ENCODE measurements at places on chromosomes 4 and X. TPM values are rescaled to one million over a fixed set of nuclear protein-coding genes. Genes with fewer than 3 reads are reported as not detected.

The TMEM175 gene
- total RNA-seq: 28.8 TPM

The TLR7 gene
- not detected for total RNA-seq

The HDAC6 gene
- 90.3 TPM for total RNA-seq

The ATG4A gene
- 12.5 TPM for total RNA-seq

The KCNIP4 gene
- not detected for total RNA-seq

The UCP1 gene
- total RNA-seq: not detected

The SLC25A14 gene
- 9.4 TPM for total RNA-seq

The NALF2 gene
- total RNA-seq: 0.20 TPM

GRCh38 chr4:81031796-81032551 lies 1.5 kb downstream of the BMP3 start:
- DNase-seq: no peak

GRCh38 chr4:151315212-151315886 lies 10.1 kb downstream of the SH3D19 start:
- no peak for DNase-seq

GRCh38 chr4:174318829-174319764 lies 35.4 kb downstream of the CEP44 start:
- DNase-seq: no peak

DNA sequence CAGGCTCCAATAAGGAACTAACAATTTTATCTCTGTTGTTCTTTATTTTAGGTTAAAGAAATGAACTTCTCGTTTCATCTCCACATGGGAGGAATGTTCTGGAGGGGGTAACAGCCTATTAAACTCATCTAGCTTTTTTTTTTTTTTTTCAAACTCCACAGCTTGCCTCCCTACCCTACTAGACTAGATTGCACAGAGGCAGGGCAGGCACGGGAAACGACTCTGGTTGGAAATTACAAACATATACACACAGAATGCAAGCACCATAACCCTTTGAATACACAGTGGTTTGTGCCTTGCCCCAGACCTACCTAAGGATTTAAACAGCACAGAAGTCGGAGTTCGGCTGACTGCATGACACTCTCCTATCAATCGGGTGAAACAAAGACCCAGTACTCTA lies 2.7 kb downstream of the MECP2 start:
- no peak for DNase-seq

DNA sequence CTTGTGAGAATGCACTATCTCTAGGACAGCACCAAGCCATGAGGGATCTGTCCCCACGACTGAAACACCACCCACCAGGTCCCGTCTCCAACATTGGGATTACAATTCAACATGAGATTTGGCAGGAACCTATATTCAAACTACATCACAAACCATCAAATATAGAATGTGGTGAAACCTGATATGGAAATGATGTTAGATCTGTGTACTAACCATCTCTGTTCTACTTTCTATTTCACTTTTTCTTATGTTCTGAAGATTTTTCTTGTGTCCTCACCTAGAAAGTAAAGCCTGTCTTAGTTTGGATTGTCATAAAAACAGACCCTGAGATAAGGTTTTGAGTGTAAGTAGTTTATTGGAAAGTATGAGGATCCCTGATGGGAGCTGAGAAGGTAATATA lies 37.8 kb upstream of the TACR3 start:
- no peak for DNase-seq

- DNase-seq: no peak
Observed at GRCh38 chr4:25013756-25014661, 16.7 kb downstream of the LGI2 start.

GRCh38 chr4:116724249-116724648 lies 361.1 kb downstream of the TRAM1L1 start:
- DNase-seq: no peak

GRCh38 chr4:6272863-6273660 lies 3.4 kb downstream of the WFS1 start:
- no peak for DNase-seq

GRCh38 chr4:54440394-54441136 lies 211.5 kb downstream of the PDGFRA start:
- no peak for DNase-seq

GRCh38 chrX:2654436-2655340 lies 36.4 kb upstream of the CD99 start:
- no peak for DNase-seq

DNA sequence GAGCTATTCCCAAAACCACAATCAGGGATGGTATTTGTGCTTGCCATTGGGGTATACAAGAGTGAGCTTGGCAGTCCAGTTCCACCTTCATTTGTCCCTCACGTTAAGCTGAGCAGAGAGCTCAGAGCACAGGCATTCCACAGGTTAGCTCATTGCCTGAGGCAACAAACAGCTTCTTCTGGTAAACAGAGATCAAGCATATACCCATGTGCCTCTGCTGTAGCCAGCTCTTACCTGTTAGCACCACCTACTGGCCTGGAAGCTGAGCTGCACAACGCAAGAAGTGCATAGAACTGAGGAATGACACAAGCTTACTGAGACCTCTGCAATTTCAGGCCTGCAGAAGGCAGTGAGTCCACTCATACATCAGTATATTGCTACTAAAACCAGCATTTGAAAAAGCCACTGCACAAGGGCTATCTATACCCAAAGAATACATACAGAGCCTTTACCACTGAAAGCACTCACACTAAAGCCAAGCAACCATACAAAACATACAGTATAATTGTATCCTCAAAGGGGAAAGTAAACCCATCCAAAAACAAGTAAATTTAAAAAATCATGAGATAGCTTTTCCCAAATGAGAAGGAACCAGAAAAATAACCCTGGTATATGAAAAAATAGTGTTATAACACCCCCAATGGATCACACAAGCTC lies 258.3 kb upstream of the GABRA2 start:
- no peak for DNase-seq

GRCh38 chr4:54661169-54661568 lies 3.4 kb downstream of the KIT start:
- no peak for DNase-seq

- no peak for DNase-seq
Observed at GRCh38 chrX:11750694-11751093, 7.3 kb upstream of the MSL3 start.

DNA sequence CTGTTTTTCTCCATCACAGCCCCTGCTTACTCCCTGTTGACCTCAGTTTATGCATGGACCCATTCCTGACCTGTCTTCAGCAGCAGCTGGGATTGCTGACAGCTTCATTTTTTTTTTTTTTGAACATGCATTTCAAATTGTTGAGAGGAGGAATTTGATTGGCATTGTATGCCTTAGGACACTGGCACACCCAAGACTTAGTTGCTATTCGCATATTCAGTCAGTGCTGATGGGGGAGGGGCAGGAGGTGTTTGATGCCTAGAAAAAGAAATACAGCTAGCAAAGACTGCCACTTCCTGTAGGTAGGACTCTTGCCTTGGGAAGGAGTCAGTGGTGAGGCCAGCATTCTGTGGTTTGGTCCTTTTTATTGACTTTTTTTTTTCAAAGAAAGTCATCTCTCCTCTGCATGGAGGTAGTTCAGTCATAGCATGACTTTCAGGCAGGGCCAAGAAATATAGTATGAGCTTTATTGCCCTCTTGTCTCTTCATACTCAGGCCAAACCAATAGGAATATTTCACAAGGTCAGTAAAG lies 33.6 kb upstream of the XK start:
- DNase-seq: no peak

GRCh38 chrX:41946989-41947612 lies 23.7 kb upstream of the CASK start:
- DNase-seq: no peak

DNA sequence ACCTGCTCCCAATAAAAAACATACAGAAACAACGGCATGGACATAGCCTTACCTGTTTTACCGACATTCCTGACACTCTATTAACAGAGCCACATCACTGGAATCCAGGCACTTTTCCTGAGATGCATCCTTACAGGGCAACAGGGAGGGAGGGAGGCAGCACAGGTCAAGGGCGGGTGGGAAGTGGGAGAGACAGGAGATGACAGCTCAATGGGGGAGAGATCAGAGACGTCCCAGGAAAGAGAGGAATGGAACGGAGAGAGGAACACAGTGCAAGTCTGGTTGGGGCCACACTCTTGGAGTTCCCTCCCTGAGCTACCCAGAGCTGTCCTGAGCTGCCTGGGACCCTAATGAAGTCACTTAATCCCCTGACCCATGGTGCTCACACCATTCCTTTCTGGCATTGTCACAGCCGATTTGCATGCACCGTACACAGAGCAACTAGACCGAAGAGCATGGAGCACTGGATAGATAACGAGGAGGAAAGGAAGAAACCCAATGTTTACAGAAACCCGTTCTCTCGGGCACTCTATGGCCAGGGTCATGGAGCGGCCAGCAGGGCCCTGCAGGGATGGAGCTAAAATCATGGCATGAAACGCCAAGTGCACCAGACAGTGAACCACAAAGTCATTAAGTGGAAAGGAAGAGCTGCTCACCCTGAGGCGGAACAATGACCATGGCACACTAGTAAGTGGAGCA lies 93.1 kb downstream of the NSUN7 start:
- DNase-seq: no peak

DNA sequence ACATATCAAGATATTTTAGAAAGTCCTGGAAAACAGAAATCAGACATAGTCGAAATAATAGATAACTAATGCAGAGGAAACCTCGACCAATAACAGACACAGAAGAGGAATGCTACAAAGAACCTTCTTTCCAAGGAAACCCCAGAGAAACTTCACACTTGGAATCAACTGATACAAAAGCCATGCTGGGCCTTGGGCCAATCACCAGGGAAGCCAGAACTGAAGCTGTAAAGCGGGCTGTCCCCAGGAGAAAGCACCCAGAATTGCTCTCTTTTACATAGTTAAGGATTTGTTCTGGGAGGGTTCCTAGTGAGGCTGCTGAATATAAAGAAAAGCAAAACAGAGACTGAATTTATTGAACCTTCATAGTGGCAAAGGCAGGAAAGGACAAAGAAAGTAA lies 100.5 kb downstream of the PRDM5 start:
- no peak for DNase-seq

- DNase-seq: no peak
Observed at GRCh38 chr4:179097741-179098140, 1655.5 kb upstream of the AGA start.

DNA sequence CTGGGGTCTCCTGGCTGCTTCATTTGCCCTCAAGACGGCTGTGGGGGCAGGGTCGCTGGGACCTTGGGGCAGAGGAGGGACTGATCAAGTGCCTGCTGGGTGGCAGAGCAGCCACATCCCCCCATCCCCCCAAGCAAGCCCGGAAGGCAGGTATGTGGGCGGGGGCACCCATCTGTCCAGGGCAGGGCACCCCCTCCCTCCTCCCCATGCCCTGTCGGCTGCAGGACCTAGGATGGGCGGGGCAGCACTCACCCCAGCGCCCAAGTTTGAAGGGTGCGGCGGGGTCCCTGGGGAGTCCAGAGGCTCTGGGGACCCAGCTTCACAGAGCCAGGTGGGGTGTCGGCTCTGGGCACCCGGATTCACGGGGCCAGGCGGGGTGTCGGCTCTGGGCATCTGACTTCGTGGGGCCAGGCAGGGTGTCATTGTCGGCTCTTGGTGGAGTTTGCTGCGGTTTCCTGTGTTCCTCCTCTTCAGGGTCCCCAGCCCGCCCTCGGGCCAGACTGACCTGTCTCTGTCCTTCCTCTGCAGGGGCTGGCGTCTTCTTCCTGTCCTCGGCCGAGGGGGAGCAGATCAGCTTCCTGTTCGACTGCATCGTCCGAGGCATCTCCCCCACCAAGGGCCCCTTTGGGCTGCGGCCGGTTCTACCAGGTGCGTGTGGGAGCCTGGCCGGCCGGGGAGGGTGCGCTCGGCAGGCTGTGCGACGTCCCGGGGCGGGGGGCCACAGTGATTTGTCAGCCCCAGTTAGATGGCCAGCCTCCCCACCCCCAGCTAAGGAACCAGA lies 22.1 kb downstream of the DOK7 start:
- DNase-seq: no peak

DNA sequence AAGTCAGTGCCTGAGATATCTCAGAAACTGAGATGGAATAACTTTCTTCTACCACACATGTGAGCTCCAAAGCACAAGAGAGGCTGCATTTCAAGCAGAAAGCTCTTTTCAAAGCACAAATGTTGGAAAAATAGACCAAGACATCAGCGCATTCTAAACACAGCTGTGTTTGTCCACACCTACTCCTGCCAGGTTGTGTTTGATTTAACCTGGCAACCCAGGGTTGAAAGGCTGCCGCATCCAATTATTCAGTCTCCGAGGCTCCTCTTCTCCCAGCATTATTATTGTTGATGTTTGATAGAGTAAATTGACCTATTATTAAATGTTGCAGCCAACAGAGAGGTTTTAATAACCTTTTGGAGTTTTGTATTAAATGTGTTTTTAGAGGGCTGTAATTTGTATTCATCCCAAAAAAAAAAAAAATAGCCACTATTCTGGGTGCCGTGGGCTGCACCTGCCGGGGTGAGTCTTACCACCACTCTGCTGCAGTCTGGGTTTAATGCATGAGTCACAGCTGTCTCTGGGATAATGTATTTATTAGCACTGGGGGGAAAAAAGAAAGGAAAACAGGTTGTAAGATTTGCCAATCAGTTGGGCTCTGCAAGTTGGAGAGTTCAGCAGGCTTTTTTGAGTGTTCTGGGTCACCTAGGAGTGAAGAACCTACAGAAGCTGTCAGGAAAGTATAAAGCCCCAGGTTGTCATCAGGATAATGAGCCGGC lies 105.2 kb upstream of the NOCT start:
- no peak for DNase-seq

GRCh38 chrX:53305219-53305995 lies 24.0 kb upstream of the IQSEC2 start:
- DNase-seq: no peak

DNA sequence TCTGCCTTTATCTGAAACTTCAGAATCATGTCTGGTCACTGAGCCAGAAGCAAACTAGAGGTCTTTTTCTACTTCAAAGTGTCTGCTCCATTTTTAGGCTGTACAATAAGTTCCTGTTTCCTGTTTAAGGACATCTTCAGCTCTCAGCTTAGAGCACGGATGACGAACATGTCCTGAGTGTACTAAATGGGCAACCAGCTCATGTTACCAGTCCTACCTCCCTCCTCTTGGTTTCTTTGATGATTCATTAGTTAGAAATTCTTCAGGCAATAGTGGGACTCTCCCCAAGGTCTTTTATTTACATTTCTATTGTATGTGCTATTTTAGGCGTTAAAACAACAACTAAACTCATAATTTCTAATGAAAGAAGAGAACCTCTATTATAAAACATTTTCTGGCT lies 58.0 kb downstream of the ENPEP start:
- DNase-seq: no peak

GRCh38 chr4:155837203-155837796 lies 28.8 kb downstream of the ASIC5 start:
- DNase-seq: no peak
